Fibroblast of skin of abdomen (primary cell): ENCODE measurements at places on chromosomes 7 and 10.

GRCh38 chr7:114150689-114151088 is 231.9 kb upstream of the PPP1R3A start:
- no peak for DNase-seq

DNA sequence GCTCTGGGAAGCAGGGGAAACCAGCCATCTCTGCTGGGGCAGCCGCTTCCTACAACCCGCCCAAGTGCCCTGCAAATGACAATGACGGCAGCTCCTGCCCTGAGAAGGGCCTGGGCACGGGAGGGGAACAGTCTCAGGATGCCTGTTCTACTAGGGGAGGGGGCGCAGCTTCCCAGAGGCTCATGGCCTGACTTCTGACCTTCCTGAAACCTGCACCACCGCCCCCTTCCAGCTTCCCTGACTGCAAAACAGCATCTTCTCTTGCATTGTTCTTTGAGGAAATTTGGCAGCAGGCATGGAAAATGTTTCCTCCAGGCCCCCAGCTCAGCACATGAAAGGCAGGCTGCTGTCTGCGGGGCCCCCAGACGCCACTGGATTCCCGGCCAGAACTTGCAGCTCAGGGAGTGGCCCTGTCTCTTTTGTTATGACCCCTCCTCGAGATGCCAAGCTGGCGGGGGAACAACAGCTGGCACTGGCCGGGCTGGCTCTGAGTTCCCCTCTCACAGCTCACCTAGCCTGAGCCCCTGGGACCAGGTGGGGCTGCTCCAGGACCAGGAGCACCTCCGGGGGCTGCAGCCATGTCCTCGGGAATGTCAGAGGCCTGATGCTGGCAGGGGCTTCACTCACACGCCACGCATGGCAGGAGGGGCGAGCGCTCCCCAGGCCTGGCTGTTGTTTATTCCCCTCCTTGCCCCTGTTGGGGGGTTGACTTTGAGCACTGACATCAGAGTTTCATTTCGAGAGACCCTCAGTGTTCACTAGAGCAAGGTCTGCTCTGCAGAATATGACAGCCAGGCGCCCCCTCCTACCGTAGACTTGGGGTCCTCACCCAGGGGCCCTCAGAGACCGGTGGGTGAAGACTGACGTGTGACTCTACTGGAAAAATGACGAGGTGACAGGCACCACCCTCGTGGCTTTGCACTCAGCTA is 62.7 kb downstream of the CALML3 start:
- no peak for DNase-seq

DNA sequence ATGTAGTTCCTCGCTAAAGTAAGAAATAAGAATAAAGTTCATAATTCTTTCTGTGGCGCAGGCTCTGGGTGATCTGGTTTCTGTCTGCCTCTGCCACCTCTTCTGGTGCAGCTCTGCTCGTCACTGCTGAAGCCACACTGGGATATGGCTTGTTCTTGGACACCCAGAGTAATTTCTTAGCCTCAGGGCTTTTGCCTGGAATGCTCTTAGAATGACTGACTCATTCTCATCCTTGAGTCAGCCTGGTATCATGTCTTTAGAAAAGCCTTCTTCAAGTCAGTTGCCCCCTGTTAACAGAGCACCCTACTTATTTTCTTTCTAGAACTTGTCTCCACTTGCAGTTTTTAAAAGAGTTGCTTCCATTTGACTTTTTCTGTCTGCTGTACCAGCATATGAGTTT is 2.0 kb downstream of the ZSCAN25 start:
- no peak for DNase-seq

- DNase-seq, result no peak
Measured at GRCh38 chr10:29701306-29701705, 66.5 kb upstream of the SVIL start.

GRCh38 chr10:100978121-100978900 is 9.0 kb downstream of the MRPL43 start:
- DNase-seq, result no peak

DNA sequence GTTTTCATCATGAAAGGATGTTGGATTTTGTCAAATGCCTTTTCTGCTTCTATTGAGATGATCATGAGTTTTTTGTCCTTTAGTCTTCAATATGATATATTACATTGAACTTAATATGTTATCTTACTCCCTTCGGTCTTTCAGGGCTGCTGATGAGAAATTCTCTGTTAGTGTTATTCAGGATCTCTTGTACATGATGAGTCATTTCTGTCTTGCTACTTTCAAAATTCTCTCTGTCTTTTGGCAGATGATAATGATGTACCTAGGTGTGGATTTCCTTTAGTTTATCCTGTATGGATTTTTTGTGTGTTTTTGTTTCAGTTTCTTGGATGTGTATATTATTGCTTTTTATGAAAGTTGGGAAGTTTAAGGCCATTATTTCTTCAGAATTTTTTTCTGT is 320.9 kb upstream of the NPSR1 start:
- no peak for DNase-seq

GRCh38 chr10:62671104-62671503 is 133.4 kb upstream of the ADO start:
- no peak for DNase-seq

DNA sequence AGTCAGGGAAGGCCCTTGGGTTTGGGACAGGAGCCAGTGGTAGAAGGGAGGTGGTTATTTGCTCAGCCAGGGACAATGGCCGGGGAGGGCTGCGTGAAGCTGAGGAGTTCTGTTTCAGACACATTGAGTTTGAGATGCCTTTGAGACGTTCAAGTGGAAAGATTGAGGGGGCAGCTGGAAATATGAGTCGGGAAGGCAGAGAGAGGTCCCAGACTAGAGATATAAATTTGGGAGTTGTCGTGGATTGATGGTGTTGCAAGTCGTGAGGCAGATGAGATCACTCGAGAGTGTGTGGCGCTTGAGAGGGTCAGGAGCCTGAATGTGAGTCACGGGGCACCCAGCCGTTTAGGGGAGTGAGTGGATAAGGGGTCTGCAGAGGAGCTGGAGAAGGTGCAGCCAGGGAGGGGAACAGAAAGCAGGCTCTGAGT is 73.3 kb downstream of the ZMIZ1 start:
- peak; percentile 85 for DNase-seq

DNA sequence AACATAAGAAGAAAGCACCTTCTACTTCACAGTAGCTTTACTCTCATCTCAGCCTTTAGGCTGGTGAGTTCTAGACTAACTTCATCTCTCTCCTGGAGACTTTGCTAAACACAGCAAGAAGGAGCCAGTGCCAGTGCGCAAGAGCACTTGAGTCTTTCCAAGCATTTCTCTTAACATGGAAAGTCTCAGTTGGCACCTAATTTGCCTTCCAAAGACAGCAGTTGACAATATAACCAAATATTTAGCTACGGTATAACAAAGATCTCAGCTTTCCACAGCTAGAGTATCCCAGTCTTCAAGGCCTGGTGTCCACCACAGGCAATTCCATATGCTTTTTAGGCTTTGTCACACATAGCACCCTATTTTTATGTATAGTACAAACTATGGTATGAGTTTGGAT is 1204.9 kb downstream of the CNTNAP2 start:
- DNase-seq, result no peak

- no peak for DNase-seq
Measured at GRCh38 chr7:96558530-96558929, 151.1 kb downstream of the SEM1 start.

DNA sequence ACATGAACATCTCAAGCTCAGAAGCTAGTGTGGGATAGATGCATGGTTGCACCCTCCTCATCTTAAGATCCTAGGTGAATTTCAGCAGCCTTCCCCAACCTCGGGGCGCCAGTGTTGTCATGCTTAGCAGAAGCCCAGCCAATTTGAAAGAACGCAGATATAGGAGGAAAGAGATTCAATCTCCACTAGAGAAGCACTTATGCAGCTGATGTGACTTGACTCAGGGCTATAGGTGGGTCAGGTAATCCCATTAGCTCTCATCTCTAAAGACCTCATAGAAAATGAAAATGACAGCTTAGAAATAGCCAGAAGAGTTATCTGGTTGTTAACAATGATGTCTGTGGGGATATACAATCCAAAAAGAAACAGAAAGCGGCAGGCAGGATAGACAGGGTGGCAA is 310.5 kb downstream of the GPAM start:
- DNase-seq, result no peak

DNA sequence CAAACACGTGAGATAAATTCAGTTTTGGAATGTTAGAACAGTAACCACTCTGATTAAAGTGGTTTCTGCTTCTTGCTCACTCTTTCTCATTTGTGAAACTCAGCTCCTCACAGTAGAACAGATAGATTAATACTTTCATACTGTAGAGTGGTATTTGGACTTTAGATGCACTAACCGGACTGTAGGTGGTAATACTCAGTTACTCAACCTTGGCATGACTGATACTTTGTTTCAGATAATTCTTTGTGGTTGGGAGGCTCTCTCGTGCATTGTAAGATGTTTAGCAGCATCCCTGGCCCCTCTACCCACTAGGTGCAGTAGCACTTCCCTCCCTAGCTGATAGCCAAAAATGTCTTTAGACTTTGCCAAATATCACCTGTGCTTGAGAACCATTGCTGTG is 37.6 kb downstream of the MCU start:
- DNase-seq, result no peak
